Eye (tissue), 1 donor: ENCODE measurements at places on chromosomes 12 and 14.

DNA sequence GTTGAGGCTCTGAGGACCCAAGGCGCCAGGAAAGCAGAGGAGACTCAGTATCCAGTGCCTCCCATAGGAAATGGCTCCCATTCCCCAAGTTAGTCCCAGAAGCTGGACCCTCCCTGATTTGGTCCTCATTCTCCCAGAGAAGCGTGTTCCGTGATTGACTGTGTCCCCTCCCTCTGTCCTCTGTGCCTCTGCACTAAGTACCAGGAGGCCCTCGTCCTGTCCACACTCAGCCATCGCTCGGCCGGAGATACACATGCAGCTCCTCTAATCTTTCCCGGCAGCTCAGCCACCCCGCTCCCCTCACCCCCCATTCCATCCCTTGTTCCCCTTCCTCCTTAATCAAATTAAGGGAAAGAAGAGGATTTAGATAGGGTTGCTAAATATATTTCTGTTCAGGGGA lies 28.3 kb upstream of the ATP2A2 start:
- peak; percentile 24 for DNase-seq

- peak; percentile 20 for DNase-seq
Measured at GRCh38 chr14:34038358-34039057, 87.6 kb upstream of the EGLN3 start.

- DNase-seq: no peak
Measured at GRCh38 chr12:5499566-5500330, 67.8 kb downstream of the NTF3 start.

DNA sequence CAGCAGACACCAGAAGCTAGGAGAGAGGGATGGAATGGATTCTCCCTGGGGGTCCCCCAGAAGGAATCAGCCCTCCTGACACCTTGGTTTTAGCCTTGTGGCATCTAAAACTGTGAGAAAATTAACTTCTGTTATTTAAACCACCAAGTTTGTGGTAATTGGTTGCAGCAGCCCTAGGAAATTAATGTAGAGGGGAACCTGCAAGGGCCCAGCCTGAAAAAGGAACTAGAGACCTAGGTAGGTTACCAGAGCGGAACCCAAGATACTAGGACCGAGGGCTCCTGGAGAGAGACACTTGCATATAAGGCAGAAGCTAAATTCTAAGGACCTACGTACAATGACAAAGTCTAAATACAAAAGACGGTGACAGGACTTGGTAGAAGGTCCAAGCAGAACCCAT lies 8.1 kb upstream of the DENND5B start:
- DNase-seq: no peak

DNA sequence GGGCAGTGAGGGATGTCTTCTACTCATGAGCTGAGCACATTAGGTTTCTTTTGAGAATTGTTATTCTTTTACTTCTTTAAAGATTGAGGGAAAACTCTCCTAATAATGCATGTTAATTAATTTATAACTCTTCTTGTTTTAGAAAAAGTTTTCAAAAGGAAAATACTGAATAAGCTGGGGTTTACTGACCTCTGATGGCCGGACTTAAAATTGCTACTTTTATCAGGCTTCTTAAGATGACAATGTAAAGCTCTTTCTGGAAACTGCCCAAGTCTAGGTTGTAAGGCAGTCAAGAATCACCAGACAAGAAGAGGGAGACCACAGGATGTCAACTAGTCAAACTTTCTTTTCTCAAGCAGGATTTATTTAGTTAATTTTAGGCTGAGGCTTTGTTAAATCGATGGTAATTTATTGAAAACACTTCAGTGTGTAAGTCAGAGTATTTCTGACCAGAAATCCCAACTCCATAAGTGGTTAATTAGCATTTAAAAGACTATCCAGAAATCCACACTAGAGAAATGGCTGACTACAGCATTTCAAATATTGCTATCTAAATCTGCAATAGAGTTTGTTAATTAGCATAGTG lies 82.1 kb downstream of the AVPR1A start:
- peak; percentile 88 for DNase-seq

DNA sequence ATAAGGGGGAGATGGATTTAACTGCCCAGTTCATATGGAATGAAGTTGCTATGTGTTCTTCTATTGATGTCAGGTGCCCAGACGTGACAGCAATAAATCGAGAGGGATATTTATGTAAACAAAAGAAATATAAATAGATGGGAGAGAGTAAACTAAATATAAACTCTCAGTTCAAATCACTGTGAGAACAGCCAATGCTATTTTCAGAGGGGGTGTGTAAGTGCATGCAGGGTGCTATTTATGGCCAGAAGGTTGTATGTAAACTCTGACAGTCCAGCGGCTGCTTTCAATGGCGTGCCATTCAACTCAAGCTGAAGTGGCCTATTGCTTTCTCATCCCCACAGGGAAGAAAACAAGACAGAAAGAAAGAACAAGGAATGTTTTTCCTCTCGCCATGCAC lies 127.2 kb downstream of the KCNA5 start:
- DNase-seq: no peak

DNA sequence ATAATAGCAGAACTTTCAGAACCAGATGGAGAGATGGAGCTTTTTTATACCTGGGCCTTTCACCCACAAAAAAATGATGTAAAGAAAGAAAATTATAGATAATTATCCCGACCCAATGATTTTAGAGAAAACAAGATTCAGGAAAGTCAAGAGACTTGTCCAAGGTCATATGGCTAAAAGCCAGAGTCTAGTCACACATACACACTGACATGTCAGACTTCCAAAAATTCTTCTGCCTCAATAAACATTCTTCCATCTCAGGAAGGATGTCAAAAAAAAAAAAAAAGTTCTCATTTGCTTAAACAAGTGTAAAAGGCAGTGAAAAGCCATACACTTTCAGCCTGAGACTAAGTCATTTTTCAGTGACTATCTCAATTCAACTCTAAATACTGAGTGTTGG lies 116.0 kb downstream of the PRICKLE1 start:
- no peak for DNase-seq

- DNase-seq: no peak
Measured at GRCh38 chr14:22627506-22628263, 16.5 kb downstream of the OR6J1 start.

- peak; percentile 67 for DNase-seq
Measured at GRCh38 chr14:36221112-36221511, 44.6 kb upstream of the PTCSC3 start.

GRCh38 chr12:67881565-67881964 lies 107.7 kb upstream of the IFNG-AS1 start:
- DNase-seq: no peak

DNA sequence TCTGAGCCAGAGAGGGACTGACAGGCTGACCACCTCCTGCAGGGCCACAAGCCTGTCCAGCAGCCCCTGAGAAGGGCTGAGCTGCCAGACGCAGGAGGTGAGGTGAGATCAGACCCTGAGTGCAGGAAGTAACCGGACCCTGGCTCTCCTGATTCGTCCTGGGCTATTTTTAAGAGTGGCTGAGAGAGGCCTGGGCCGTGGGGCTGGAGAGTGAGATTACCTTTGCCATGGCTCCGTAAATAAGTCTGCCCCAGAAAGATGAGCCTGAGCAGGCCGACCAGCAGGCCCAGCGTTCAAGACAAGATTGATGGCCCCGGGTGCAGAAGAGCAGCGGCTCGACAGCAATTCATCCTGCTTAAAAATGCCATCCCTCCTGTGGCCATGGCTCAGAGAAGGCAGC lies 54.2 kb downstream of the SPTB start:
- DNase-seq: no peak

- DNase-seq: peak; percentile 56
Measured at GRCh38 chr14:56216626-56217379, 98.6 kb downstream of the PELI2 start.

GRCh38 chr12:108129017-108129812 lies at the start of gene WSCD2:
Gene WSCD2, plus strand, starts transcription at chr12:108129288. Its CDS starts 66,545 bp downstream, at chr12:108195833.
- DNase-seq: peak; percentile 93

GRCh38 chr12:95089462-95089861 lies 16.0 kb upstream of the NR2C1 start:
- DNase-seq: no peak

- DNase-seq: no peak
Measured at GRCh38 chr14:90820958-90821357, 4.7 kb upstream of the TTC7B start.

DNA sequence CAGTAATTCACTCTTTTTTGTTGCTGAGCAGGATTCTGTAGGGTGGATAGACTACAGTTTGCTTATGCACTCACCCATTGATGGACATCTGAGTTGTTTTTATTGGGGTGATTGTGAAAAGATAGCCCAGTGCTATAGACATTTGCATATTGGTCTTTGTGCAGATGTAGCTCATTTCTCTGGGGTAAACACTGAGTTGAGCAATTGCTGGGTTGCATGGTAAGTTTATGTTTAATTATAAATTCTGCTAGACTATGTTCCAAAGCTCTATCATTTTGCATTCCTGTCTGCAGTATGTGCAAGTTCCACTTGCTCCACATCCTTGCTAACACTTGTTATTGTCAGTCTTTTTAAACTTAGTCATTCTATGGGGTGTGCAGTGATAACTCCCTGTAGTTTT lies 65.4 kb upstream of the RFLNA start:
- no peak for DNase-seq

DNA sequence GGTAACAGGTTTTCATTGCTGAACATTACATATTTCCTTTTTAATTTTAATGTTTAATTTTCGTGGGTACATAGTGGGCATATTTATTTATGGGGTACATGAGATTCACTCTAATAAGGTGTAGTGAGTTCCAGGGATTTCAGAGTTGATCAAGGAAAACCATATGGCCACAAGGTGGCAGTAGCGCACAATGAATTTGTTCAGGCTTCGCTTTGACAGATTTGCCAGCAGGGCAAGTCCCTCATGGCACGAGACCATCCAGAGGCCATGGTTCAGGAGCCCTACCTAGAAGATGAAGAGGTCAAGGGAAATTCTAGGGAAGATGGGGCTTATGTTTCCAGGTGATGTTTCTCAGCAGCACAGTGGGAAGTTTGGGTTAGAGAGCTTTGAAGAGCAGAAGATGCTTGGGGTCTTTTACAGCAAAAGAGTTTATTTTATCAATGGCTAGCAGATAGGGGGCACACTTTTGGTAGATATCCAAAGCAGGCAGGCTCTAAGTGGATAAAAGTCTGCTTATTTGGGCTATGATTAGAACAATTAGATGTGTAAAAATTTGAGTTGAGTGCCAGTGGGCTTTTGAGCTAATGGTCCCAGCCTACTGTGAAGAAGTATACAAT lies 1004.4 kb downstream of the AACS start:
- DNase-seq: peak; percentile 85

DNA sequence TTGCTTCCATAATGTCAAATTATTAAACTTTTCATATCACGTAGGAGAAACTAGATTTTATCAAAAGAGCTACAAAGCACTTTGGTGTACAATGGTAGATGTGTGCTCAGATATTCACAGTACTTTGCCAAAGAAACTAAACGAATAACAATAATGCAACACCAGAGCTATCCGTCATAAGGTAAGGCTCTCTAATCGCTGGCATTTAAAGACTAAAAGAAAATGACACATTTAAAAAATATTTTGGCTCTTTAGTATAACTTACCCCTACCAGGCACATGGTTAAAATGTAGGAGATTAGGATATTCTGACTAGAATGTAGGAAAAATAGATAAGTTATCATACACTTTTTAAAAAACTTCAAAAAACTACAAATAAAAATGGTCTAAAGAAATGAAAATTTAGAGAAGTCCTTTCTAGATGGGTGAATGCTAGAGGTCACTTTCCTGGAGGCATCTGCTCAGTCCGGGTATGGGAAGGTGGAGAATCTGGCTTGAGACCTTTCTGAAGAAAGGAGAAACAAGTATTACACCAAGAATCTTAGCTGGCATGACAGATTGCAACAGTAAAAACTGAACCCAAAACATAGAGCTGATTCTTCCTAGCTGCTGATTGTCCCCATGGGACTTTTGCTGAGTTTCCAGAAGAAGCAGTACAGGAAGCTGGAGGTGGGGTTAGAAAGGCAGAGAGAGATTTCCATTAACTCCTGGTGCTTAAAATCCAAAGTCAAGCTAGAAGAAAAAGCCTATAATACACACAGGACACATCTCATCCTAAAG lies 67.9 kb downstream of the FAR2 start:
- DNase-seq: peak; percentile 17

DNA sequence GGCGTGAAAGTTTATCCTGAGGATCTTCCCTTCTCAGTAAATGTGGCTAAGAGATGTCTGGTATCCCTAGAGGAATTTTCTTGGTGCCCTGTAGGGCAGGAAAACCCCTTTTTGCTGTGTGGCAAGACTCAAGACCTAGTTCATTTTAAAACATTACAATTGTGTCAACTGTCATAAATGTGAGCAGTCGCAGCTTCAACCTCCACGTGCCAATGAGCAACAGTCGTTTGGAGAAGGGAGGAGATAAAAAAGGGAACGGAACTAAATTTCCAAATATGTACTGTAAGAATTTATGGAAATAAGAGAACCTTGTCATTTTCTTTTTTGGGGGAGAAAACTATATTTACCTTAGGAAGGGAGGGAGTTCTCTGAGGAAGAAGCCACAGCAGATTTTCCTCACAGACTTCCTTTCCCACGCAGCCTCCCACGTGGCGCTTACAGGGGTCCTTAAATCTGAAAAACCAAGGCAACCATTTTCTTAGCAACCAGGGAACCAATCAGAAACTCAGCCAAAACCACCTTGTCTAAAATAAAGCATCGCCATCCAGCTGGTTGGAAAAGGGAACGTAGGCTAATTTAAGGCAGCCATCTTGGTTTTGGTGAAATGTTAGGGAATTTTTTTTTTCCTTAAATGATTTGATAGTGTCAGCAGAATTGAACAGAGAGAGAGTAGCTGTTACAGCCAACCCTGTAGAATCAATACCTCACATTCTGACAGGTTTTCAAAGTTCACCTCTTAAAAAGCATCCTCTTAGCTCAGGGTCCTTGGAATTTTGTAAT lies 99.1 kb downstream of the FIGNL2 start:
- no peak for DNase-seq

DNA sequence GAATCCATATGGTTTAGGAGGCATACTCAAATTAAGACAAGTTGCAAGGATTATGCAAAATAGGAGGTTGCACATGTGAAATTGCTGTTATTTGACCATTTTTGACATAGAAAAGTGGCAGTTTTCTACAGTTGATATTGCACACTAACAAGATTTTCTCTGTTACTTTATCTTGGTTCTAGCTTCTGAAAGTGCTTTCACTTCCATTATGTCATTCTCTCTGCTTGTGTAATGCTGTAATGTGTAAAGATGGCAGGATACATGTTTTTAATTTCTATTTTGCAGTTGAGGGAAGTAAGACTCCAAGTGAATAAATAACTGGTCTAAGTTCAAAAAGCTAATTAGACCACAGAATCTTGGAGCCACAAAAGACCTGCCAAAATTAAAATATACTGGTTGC lies 60.6 kb downstream of the MYRFL start:
- no peak for DNase-seq
